NCI-H1436 treated with DMSO at 0.1 percent for 48 hours (cell line): ENCODE measurements at places on chromosomes 12 and 14.

DNA sequence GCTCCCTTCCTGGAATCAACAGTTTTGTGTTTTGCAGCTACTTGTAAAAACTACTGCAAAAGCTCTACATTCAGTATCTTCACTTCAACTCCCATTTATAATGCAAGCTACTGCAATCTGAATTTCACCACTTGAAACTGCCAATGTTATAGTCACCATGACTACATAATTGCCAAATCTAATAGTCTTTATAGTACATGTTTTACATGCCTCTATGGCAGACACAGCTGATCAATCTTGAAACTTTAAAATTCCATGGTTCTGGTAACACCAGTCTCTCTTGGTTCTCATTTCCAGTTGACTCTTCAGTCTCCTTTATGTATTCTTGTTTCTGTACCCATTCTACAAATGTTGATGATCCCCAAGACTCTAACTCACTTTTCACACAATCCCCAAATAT lies 185.9 kb downstream of the MED13L start:
- DNase-seq = no peak

GRCh38 chr14:73239393-73240241 lies 2.3 kb downstream of the PAPLN start:
- DNase-seq = no peak

- peak; percentile 29 for DNase-seq
Measured at GRCh38 chr12:94262228-94263010, 114.0 kb downstream of the PLXNC1 start.

GRCh38 chr12:46547421-46548354 lies 175.1 kb upstream of the SLC38A2 start:
- DNase-seq = no peak

DNA sequence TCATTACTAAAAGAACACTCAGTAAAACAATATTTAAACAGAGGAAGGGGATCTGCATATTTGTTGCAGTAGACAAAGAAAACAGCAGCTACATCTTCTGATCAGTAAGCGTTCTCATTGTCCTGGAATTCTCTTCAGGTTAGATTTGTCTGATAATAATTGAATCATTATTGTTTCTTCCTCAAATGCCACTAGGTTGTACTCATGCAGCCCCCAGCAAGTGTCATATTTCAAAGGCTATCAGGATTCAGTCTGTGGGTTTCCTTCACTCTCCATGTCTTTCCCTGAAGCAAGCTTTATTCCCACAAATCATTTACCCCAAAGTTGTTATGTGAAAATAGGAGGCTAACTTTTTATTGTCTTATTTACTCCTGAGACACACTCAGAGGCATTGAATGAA lies 14.7 kb downstream of the PIK3C2G start:
- no peak for DNase-seq

DNA sequence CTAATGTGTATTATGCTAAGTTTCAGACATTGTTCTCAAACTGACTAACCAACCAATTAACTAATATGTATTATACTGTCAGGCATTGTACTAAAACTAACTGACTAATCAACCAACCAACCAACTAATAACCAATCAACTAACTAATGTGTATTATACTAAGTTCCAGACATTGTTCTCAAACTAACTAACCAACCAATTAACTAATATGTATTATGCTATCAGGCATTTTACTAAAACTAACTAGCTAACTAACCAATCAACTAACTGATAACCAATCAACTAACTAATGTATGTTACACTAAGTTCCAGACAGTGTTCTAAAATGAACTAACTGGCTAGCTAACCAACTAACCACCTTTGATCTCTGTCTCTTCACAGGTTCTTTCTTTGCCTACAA lies 152.3 kb downstream of the SUDS3 start:
- no peak for DNase-seq

DNA sequence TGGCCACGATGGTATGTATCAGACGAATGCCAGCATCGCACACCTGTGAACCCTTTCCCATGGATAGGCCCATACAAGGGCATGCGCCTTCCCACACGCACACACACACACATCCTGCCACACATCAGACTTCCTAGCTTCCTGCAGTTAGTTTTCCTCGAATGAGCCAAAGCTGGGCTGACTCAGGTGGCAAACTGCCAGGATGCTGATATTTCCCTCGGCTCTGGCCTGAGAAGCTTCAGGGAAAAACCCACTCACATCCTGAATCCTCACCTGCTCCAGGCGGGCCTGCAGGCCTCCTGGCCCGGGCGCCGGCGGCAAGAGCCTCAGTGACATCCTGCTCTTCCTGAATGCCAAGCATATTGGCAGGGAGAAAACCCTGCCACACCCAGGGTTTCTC lies 22.4 kb downstream of the CALM1 start:
- DNase-seq = no peak

DNA sequence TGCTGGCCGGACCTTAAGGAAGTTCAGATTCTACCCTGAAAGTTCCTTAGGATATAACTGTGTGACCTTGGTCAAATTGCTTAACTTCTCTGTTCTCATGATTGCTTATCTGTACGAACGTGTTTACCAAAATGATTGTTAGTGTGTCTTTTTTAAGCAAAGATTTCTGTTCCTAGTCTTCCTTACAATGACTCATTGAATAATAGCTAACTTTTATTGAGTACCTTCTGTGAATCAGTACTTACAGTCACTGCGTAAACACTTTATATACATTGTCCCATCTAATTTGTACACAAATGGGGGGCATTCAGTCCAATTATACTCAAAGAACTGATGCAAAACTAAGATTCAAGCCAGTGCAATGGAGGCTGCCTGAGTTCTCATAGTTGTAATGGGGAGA lies 4.2 kb upstream of the TMEM30B start:
- no peak for DNase-seq

GRCh38 chr14:31085027-31085426 lies 58.8 kb upstream of the STRN3 start:
- DNase-seq = no peak

DNA sequence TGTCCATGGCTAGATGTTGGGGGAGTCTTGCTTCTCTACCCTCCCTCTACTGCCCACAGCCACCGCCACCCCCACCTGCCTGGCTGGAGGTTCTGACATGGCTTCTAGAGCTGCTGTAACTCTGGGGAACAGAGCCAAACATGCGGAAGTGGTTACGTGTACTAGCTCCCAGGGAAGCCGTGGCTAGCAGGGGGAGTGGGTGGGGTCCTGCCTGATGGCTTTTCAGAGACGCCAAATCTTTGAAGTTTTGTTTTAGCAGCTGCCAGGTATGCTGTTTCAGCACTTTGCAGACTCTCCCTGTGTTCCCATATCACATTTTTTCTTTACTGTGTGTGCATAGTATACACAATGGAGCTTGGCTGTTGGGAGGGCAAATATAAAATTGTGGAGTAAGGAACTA lies 150.3 kb downstream of the TGFB3 start:
- DNase-seq = no peak

GRCh38 chr12:54419088-54419887 lies at the start of gene ITGA5:
Gene ITGA5, minus strand, starts transcription at chr12:54419266. Its CDS starts 68 bp downstream, at chr12:54419198.
- no peak for DNase-seq

DNA sequence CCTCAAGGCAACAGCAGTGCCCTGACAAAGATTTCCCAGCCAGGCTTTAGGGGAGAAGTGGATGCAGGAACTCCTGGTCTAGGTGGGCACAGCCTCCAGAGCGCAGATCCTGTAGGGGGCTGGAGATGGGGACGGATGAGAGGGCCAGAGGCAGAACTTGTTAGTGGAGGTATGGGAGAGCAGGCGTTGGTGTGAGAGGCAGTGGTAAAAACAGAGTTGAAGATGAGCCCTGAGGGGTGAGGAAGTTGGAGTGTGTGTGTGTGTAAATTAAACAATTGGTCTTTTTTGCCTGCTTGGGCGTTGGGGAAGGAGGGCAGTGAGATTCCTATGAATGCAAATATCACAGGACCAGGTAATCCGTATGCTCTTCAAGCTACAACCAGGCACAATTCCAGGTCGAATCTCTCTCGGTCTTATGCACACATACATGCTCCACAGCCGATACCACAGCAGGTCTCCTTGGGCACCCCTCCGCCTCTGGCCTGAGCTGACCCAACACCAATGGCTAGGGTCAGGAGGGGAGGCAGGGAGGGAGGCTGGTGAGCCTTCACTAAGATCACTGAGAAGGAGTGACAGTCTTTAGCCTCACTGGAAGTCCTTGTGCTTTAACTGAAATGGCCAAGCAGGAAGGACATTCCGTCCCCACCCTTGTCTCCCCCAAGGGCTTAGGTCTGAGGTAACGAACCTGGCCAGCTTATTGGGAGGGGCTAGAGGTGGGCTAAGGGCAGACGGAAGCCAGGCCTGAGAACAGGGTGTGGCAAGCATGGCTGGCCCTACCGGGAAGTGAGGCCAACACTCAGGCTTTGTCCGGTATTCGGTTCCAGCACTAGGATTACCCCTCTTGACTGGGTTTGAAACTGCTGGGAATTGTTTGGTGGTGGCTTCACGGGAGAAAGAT lies 1.5 kb upstream of the KRT7 start:
- DNase-seq = no peak

GRCh38 chr12:25100194-25101091 lies 94.5 kb downstream of the DNAI7 start:
- DNase-seq = no peak

DNA sequence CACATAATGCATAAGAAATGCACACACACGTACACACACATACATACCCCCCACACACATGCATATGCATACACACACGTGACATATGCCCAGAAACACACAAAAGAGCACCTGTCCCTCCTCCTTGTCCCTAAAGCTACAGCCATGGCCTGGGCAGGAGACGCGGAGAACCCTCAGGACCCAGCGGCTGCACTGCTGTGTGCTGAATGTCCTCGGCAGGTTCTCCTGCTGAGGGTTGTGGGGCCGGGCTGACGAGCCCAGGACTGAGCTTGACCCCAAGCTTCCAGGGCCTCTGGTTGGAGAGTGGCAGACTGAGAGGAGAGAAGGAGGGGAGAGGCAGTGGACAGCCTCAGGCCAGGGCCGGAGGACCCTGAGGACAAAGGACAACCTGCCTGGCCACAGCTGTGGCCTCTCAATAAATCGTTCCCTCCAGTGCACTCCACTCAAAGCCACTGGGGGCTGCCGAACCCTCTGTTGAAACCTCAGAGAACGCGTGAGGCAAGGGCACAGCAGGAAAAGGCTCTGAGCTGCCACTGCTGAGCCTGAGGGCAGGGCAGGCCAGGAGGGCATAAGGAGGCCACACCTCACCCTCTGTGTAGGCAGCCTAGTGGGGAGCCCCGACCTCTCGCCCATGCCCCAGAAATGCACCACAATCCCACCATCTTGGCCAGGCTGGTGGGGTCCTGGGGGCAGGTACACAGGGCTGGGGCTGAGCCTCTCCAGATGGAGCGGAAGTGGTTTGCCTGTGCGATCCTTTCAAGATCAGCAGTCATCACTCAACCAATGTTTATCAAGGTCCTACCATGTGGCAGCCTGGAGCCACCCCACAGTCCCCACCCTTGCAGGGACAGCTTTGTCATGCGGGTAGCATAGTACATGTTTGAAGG lies 3.1 kb downstream of the CACNA2D4 start:
- DNase-seq = no peak

DNA sequence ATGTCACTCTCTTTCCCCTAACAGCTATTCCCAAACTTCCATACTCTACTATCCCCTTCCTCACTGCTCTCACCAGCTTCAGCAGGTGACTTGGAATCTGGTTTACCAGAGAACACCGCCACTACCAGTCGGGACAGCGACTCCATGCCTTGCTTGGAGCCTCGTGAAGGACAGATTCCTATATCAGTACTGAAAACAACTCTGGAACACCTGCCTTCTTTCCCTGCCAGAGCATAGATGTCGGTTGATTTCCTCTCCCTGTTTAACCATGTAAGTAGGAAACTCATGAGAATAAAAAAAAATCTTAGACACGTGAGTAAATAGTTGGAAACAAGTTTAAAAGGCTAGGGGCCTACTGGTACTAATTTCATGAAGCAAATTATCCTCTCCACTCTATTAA lies 219.5 kb upstream of the ABCD2 start:
- DNase-seq = no peak

GRCh38 chr14:92253381-92253894 lies 69.5 kb upstream of the SLC24A4 start:
- no peak for DNase-seq

- no peak for DNase-seq
Measured at GRCh38 chr12:47397664-47398281, 308.1 kb downstream of the RPAP3 start.

- DNase-seq = no peak
Measured at GRCh38 chr12:54394281-54394719, 9.8 kb upstream of the ZNF385A start.

- DNase-seq = no peak
Measured at GRCh38 chr12:5017638-5018348, 25.9 kb upstream of the KCNA5 start.

DNA sequence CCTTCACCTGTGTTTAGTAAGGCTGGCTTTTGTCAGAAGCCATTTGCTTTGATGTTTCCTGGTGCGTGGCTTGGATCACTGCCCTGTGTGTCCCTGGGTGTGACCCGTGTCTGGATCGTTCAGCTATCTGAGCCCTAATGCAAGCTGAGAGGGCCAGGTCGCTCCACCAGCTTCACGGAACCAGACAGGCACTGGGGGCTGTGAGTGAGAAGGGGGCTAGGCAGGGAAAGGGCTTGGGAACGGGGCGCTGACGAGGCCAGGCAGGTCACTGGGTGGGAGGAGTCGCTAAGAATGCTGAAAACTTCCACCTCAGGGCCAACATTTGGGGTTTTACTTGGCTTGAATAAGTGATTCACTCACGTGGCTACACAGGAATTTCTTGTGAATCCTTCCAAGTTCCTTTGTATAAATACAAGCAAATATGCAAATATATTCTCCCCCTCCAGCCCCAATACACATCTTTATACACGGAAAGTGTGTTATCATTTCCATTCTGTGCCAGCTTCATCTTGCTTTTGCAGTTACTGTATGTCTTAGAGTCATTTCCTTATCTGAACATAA lies 24.2 kb upstream of the MMP17 start:
- no peak for DNase-seq

DNA sequence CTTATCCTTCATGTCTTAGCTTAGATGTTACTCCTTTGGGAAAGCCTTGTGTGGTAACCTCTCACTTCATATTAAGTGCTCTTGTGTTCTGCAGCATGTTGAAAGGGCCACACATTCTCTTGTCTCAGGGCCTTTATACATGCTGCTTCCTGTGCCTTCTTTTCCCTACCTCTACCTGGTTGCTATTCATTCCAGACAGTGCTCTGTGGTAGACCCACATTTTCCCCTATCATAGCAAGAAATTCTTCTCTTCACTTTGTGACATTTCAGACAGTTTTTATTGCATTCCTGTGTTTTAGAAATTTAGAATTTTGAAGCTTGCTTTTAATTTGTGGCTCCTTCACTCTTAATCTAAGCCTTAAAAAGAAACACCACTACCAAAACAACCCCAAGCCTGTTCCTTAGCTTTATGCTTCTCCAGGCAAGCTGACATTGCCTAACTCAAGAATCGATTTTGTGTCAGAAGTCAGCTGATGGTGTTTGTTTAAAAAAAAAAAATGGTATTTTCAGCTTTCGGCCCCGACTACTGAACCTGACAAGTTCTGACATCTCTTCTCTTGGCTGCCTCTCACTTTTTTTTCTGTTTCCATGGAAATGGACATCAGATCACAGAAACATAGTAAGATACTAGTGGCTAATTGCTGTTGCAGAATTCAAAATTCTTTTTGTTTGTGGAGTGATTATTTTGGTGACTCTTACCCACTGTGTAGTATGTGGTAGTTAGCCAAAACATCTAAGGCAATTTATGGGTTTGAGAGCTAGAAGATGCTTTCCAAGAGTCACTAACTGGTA lies 156.3 kb downstream of the NUBPL start:
- DNase-seq = no peak

- no peak for DNase-seq
Measured at GRCh38 chr14:96103075-96103474, 63.9 kb downstream of the C14orf132 start.
